Cardiac muscle cell (in vitro differentiated cells and primary cell): ENCODE measurements at places on chromosomes 16 and 17. TPM values are rescaled to one million over a fixed set of nuclear protein-coding genes. Genes with fewer than 3 reads are reported as not detected.

Gene CCL23
- polyA plus RNA-seq: not detected in 2 replicates

Gene CSH1
- not detected in 2 replicates for polyA plus RNA-seq

Gene CDH8
- 7.4 and 7.9 TPM in 2 replicates for polyA plus RNA-seq

Gene CPNE7
- 1.6 and 7.0 TPM in 2 replicates for polyA plus RNA-seq

Gene KRTAP1-1
- polyA plus RNA-seq: not detected in 2 replicates

Gene NEUROD2
- polyA plus RNA-seq: not detected in 2 replicates
